Activated T-helper 1 cell treated with anti-CD3 and anti-CD28 coated beads, Interleukin-12 subunit alpha, Interleukin-12 subunit beta, Interleukin-2, Interleukin-4 antibody, amounts not matched to agents 30 ng/mL and 10 ng/mL and 1 ng/mL, durations not matched to agents 14 hours and 24 hours and 36 hours (primary cell): ENCODE measurements at places on chromosomes 16 and 17.

GRCh38 chr17:63516910-63517824 is 6.0 kb upstream of the KCNH6 start:
- no peak for DNase-seq

DNA sequence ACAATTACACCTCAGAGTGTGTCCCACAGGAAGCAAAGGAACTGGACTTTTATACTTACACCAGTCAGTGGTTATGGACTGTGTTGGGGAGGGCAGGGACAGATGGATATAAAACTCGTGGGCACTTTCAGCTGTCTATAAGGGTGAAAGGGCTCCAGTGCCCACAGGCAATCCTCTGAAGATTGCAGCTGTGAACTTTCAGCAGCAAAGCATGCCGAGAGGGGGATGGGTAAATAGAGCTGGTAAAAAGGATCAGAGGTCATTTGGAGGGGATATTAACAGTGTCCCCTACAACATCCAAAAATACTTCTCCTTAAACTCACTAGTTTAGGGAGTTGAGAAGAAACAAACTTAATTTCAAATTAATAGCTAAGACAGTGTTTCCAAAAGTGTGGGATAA is 13.3 kb upstream of the RFWD3 start:
- DNase-seq, result no peak

- DNase-seq, result no peak
Observed at GRCh38 chr16:29698484-29699323, 19.7 kb downstream of the QPRT start.

- DNase-seq, result no peak
Observed at GRCh38 chr16:9610727-9611126, 519.3 kb downstream of the HAPSTR1 start.

DNA sequence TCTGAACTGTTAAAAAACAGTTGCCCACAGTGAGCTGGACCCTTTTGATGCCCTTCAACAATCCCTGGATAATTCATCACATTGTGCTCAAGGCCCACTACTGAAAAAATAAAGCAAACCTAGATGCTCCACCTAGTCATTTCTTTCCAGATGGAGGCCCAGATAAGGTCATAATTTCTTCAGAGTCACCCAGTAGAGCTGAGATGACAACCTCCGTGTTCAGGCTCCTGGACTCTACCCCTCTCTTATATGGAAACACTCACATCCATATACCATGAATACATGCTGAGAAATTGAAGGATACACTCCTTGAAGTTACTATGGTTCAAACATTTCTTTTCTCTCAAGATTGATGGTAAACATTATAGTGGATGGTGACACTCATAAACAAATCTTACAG is 2.7 kb upstream of the ABCA3 start:
- no peak for DNase-seq

DNA sequence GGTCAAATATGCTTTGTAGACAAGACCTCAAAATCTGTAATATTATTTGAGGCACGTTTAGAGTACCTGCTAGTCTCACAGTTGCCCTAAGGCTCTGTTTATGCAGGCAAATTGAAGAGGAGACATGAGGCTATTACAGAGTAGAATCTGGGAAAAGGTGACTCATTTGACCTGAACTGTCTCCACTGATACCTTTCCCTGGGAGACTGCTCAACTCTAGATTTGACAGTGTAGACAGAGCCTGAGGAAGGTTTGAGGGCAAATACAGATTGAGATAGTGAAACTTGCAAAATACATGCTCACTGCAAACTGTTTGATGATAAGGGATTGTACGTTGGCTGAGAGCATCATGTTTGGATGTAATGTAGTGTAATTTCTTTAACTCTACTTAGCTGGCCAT is 1266.6 kb upstream of the CDH8 start:
- no peak for DNase-seq

GRCh38 chr16:84143784-84144199 is 1.2 kb downstream of the HSDL1 start:
- DNase-seq, result no peak

DNA sequence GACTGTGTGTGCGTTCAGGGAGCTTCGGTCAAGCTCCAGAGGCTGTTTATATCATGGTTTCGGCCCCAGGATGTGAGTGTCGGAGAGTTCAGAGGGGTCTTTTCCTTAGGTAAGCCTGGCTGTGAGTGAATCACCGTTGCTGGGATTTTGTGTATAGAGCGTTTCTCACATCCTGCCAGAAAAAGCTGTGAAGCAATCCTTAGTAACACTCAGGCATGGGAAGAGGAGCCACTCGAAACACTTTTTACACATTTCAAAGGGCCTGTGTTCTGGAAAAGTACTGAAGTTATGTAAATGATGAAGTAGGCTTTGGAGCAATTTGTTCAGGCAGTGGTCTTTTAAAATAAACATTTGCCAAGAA is 662 bp downstream of the PGS1 start:
- DNase-seq, result no peak

DNA sequence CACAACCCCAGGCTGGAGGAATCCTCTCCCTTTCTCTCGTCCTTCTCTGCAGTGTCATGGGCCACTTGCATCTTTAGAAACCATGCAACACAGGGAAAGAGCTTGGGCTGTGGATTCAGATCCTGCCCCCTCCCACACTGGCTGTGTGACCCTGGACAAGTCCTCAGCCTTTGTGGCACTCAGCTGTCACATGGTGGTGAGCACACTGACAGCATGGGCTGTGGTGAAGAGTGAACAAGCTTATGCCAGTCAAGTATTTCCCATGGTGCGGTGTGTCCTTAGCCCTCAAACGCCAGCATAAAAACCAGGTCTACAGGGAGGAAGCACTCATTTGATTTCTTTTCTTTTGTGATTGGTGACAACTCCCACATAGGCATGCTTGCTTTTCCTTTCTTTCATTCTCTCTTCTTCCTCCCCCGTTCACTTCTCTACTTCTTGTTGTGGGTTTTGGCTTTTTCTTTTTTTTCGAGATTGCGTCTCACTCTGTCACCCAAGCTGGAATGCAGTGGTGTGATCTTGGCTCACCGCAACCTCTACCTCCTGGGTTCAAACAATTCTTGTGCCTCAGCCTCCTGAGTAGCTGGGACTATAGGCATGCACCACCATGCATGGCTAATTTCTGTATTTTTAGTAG is 314.2 kb downstream of the CPPED1 start:
- no peak for DNase-seq

GRCh38 chr17:67245073-67245693 is at the start of gene HELZ:
Gene HELZ, minus strand, starts transcription at chr17:67245196. Its CDS starts 26,392 bp downstream, at chr17:67218804.
- DNase-seq, result peak; percentile 70

- no peak for DNase-seq
Observed at GRCh38 chr17:83079766-83080578, 563 bp downstream of the METRNL start.

DNA sequence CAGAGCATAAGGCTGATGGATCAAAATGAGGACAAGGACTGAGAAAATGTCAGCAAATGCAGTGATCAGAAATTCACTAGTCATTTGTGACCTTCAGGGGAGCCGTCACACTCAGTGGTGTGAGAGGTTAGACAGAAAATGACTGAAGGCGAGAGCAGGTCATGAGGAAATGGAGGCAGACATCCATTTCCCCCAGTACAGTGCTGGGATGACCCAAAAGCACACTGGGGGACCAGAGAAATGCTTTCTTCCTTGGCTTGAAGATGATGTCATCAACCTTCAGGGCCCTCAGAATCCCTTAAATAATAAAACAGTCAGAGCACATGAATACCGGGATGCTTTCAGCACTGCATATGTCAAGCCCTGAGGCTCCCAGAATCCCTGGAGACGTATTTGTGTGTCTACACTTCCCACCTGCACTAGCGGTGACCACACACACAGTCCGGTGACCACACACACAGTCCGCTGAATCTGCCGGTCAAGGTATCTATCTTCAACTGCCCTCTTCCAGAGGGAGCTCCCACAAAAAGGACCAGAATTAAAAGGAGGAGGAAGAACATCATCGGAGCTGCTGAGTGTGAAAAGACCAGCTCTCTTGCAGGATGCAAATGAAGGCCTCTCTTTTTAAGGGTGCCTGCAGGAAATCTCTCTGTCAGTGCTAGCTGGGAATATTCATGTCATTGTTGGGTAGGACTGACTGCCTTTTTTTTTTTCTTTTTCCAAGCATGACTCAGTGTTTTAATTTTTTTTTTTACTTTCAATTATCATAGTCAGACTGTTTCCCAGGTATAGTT is 8.2 kb downstream of the UBE2O start:
- DNase-seq, result no peak

- no peak for DNase-seq
Observed at GRCh38 chr17:12743046-12743445, 46.3 kb upstream of the ARHGAP44 start.

GRCh38 chr16:53087101-53087500 is 32.3 kb downstream of the CHD9 start:
- no peak for DNase-seq

GRCh38 chr17:59804901-59805465 is 87.8 kb downstream of the TUBD1 start:
- DNase-seq, result no peak

- no peak for DNase-seq
Observed at GRCh38 chr17:39538866-39539265, 68.9 kb downstream of the NEUROD2 start.

- no peak for DNase-seq
Observed at GRCh38 chr17:37121616-37122015, 172.9 kb downstream of the AATF start.

DNA sequence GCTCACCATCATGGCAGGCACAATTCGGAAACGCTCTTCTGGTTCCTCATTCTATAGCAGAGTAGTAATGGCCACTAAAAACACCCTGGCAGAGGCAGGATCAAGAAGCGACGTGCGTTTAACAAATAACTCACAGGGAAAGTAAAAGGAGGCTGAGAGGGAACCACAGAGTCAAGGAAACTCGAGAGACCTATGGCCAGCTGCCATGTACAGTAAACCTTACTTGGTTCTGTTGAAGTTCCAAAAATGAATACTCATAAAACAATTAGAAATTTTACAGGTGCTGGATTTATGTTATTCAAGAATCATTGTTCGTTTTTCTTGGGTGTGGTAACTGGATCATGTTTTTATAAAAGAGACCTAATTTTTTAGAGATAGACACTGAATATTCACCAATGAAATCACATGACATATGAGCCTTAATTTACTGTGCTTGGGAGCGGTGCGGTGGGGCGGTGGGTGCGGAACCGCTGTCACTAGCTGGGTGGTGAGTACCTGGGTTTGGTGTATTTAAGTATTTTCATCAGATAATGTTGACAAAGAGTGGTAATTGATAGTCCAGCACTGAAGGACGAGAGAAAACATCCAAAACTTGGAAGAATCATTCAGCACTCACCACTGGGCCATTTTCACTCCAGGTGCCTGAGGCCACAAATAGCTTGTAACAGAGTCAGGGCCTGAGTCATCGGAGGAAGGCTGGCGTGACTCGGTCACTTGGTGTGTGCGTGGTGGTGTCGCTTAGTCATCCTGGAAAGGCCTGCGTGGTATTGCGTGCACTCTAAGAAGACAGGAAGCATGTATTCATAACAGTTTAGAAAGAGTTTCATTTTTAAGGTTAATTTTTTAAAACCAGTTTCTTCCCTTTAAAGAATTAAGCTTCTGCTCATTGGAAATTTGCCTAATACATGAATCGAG is 135.4 kb upstream of the CHMP6 start:
- peak; percentile 85 for DNase-seq

- no peak for DNase-seq
Observed at GRCh38 chr17:72187556-72187955, 66.7 kb downstream of the SOX9 start.

DNA sequence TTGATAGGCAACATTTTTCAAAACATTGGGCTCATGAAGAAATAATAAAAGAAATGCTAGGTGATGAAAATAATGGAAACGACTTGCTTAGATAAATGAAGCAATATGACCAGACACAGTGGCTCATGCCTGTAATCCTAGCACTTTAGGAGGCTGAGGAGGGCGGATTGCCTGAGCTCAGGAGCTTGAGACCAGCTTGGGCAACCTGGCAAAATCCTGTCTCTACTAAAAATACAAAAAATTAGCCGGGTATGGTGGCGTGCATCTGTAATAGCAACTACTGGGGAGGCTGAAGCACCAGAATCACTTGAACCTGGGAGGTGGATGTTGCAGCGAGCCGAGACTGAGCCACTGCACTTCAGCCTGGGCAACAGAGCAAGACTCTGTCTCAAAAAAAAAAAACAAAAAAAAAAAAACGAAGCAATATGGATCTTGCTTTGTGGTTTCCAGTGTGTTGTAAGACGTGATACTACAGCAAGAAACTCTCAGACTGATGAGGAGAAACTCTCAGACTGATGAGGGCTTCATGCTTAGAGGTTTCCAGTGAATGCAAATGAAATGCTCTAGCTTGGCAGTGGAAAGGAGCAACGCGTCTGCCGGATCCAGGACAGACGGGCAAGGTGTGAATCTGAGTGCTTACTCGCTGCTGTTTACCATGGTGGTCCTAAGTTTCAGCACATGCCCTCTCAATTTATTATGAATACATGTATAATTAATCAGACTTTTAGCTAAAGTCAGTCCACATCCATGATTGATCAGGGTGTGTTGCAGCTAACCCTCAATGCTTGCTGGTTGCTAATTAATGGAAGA is 11.5 kb upstream of the IGF2BP1 start:
- no peak for DNase-seq

DNA sequence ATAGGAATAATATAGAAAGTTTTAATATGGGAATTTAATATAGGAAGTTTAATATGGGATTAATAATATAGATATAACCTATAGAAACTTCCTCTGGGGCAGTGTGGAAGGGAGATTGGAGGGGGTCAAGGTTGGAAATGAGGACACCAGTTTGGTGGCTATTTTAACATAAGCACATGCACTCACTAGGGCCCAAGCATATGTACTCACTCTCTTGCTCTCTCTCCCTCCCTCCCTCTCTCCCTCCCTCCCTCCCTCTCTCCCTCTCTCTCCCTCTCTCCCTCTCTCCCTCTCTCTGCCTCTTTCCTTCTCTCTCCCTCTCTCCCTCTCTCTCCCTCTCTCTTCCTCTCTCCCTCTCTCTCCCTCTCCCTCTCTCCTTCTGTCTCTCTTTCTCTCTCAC is 528.1 kb downstream of the NPIPA7 start:
- DNase-seq, result no peak

DNA sequence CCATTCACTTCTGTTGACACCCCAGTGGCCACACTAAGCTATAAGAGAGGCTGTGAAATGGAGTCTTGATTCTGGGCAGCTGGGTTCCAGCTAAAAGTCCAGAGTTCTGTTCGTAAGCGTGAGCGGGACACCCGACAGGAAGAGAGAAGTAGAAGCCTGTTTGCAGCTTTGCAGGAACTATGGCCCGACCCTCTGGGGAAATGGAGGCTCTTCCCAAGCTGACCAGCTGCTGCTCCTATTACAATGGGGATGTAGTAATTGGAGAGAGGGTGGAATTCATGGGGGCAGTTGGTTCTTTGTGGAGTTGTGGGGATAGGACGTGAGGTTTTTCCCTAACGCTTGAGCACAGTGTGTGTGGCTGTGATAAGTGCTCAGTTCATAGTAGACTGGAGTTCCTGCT is 28.4 kb downstream of the UBALD1 start:
- no peak for DNase-seq

- no peak for DNase-seq
Observed at GRCh38 chr16:53936052-53936451, 232.1 kb downstream of the FTO start.
